Frontal cortex (tissue), 4 donors: ENCODE measurements at places on chromosomes 11 and 22. TPM values are rescaled to one million over a fixed set of nuclear protein-coding genes. Genes with fewer than 3 reads are reported as not detected.
A peak's percentile ranks its signal among the peaks of the same experiment; 100 is the strongest.

DNA sequence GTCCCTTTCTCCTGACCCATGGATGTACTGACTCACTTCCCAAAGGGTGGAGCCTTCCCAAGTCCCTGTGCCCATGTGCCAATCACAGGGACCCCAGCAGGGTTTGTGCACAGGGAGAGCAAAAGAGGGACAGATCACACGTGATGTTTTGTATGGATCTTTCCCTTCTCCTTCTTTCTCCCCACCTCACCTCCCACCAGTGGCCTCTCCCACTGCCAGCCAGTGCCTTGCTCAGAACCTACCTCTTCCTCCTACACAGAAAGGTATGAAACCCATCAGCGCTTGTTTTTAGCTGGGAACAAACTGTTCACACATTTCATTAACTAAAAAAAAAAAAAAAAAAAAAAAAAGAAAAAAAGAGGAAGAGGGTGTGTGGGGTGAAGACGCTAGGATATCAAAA, 112.9 kb downstream of the DSCAML1 start:
- no peak for DNase-seq

DNA sequence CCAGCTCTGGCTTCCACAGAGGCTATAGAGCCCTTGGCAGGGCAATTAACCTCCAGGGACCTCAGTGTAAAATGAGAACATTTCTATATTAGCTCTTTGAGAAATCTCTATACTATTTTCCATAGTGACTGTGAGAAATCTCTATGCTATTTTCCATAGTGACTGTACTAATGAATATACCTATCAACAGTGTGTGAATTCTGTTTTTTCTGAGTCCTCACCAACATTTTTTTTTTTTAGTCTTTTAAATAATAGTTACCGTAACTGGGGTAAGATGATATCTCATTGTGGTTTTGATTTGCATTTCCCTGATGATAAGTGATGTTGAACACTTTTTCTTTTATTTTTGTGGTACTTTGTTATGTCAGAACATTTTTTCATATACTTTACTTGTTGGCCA, 7.0 kb upstream of the MTNR1B start:
- no peak for DNase-seq

- DNase-seq = no peak
These were observed 388.3 kb downstream of the BRD1 start for GRCh38 chr22:49439373-49439772.

GRCh38 chr11:118672846-118673245, 6.6 kb downstream of the TREH start:
- no peak for DNase-seq

DNA sequence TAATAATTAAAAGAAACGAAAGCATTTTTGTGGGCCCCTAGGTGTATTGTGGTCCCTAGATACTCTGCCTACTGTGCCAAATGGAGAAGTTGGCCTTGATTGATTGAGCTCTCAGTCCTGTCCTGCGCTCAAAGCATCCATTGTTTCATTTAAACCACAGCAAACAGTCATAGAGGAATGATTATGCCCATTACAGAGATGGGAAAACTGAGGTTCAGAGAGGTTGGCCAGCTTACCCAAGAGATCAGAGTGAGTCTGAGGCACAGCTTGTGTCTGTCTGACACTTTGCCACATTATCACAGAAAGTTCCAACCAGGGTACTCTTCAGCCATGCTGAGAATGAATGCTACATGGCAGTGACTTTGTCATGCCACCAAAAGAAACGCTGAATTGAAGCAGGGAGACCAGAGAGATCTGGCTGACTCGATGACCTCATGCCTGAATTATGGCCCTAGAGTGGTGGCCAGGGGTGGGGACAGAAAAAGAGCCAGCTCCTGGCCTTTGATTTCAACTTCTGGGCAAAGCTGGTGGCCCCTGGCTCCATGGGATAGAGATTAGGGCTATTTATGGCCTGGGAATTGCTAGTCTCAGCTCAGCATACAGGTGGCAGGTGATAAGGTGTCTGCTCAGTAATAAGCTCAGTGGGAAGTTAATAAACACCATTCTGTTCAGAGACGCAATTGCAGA, 180.5 kb downstream of the MIAT start:
- DNase-seq = no peak

DNA sequence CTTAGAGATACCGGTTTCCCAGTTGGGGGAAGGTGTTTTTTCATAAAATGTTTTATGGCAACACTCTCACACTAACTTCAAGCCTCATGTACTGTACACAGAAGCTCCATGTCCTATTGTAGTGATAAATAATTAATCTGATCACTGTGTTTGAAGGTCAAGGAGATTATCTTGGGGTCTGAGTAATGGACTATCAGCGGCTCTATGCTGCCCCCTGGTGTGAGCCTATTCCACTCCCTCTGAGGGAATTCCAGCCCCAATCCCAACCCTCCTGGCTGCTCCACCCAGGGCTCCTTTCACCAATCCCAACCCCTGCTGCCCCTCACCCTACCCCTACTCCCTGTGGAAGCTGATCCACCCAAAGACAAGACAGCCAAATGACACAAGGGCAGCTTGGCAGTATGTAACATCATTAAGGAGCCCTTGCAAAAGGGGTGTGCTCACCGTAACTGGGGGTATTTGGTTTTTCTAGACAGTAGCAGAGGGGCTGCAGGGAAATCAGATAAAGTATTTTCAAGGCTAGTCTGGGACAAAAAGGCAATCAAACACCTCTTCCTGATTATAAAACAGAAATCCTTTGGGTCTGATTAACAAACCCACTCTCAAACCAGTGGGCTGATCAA, 22.3 kb downstream of the HPS4 start:
- DNase-seq = peak; percentile 52

- no peak for DNase-seq
These were observed 136.9 kb downstream of the MYO18B start for GRCh38 chr22:25878933-25879332.

GRCh38 chr11:130096823-130097222, 27.1 kb downstream of the APLP2 start:
- no peak for DNase-seq

- no peak for DNase-seq
These were observed 75.3 kb downstream of the ST3GAL4 start for GRCh38 chr11:126430581-126431335.

DNA sequence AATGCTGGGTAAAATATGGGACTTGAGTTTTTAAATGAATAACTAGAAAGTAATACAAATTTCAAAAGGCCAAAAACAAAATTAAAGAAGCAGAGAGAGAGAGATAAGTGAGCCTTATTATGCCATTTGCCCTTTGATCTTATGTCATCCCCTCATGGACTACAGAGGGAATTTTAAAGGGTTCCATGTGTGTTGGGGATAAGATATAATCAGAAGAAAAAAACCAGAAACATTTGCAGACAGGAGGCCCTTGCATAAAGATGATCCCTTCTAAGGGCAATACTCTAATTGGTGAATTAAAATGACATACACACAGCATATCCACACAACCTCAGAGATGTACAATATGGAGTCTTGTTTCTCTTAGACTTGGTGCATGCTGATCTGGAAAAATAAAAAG, 406.6 kb upstream of the LARGE1 start:
- no peak for DNase-seq

- no peak for DNase-seq
These were observed 117.9 kb downstream of the ATG16L2 start for GRCh38 chr11:72932132-72932570.

- DNase-seq = no peak
These were observed 3.5 kb downstream of the RAB3IL1 start for GRCh38 chr11:61913699-61914395.

DNA sequence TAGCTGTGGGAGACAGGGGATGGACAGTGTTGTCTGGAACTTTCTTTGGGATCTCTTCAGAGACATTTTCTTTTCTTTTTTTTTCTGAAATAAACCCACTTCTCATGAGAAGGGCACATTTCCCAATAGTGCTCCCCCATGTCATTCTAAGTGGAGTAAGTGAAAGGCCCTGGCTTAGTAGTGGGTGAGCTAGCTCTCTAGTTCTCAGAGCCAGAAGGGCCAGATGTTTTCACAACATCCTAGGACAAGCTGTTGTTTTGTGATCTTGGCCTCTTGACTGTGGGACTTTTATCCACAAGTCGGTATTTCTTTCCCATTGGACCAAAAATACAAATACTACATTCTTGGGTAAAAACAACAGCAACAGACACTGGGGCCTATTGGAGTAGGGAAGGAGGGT, 607.7 kb upstream of the TENM4 start:
- DNase-seq = no peak

DNA sequence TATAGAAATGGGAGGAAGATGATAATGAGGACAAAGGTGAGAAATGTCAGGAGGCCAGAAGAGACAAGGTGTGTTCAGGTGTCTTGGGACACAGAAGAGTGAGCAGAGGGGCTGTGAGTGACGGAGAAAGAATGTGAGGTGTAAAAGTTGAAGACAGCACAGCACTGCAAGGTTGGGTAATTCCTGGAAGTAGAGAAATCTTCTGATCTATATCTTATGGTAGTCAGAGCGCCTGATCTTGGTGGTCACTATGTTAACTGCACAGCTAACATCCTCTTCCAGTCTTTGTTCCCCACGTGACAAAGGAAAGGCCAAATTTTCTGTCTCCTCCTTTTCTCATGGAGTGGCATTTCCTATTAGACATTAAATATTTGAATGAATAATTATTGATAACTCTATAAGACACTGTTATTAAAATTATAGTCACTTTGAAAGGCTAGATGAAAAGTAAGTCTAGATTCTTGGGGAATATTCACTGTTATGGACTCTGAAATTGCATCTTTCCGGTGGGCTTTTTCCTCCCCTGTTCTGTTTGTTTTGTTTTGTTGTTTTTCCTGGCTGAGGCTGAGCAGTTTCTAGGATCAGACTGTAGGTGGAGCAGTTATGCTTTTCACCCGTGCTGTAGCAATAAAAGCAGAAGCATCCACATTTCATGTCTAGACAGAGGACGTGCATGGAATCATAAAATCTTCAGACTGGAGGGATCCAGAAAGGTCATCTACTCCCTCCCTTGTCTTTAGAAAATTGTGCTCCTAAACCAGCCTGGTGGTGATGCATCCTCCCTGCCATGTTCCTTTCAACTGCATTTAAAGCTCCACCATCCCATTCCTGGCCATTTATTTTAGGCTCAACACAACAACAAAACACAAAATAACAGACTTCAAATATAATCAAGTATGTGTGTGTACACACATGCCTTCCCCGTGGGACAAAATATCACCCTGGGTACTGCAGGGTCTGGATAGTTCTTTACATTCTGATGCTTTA, 26.6 kb downstream of the SC5D start:
- no peak for DNase-seq

- no peak for DNase-seq
These were observed 26.0 kb downstream of the PARVA start for GRCh38 chr11:12403122-12403996.

DNA sequence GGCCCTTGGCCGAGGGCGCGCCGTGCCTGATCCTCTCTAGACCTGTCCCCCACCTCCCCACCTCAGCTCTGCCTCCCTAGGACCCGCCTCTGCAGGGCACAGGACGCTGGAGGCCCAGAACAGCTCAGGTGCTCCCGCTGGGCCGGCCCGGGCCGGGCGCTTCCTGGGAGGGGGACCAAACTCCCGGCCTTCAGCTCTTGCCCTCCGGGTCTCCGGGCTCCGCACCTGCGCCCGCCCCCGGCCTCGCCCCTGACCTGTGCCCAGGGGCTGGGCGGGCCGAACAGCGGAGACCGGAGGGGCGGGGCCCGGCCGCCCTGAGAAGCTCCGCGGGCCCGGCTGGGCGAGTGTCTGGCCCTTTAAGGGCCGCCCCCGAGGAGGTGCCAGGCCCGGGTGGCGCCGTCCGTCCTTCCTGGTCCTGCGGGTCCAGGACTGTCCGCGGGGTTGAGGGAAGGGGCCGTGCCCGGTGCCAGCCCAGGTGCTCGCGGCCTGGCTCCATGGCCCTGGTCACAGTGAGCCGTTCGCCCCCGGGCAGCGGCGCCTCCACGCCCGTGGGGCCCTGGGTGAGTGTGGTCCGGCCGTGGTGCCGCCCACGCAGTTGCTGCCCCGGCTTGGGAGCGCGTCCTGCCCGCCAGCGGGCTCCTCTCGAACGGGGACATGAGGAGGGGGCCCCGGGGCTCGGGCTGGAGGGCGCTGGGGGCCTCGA, at the start of gene SSH3:
Gene SSH3 (plus strand): TSS at position 399 of the 703 bp plus-strand sequence. CDS start 96 bp downstream, at position 495.
- DNase-seq = peak; percentile 80

DNA sequence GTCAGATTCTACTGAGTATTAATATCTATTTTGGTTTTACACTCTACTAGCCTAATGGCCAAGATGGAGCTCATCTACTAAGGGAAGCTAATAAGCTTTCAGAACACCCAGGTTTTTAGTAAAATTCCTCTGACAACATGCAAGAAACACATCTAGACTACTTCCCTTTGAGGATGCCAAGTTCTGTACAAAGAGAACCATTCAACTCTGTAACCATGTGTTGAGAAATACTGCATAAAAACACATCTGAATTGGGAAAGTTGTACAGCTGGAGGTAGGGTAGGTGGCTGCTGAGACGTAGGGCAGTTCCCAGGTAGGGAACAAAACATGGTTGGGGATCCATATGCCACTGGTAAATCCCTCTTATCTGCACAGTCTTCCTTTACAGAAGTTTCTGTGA, 66.2 kb downstream of the SC5D start:
- no peak for DNase-seq

DNA sequence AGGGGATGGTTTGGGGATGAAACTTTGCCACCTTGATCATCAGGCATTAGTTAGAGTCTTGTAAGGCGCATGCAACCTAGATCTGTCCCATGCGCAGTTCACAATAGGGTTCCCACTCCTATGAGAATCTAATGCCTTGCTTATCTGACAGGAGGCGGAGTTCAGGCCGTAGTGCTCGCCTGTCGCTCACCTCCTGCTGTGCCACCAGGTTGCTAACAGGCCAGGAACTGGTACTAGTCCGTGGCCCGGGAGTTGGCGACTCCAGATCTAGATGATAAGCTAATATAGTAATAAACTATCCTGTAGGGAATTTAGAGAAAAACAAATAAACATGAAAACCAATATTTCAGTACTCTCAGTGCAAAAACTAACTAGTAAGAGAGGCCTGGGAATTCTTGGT, 155.4 kb upstream of the ANO5 start:
- DNase-seq = no peak

- no peak for DNase-seq
These were observed 4.9 kb downstream of the MUC5AC start for GRCh38 chr11:1162491-1163311.

GRCh38 chr22:18975434-18976196, 39.5 kb upstream of the PRODH start:
- DNase-seq = no peak

DNA sequence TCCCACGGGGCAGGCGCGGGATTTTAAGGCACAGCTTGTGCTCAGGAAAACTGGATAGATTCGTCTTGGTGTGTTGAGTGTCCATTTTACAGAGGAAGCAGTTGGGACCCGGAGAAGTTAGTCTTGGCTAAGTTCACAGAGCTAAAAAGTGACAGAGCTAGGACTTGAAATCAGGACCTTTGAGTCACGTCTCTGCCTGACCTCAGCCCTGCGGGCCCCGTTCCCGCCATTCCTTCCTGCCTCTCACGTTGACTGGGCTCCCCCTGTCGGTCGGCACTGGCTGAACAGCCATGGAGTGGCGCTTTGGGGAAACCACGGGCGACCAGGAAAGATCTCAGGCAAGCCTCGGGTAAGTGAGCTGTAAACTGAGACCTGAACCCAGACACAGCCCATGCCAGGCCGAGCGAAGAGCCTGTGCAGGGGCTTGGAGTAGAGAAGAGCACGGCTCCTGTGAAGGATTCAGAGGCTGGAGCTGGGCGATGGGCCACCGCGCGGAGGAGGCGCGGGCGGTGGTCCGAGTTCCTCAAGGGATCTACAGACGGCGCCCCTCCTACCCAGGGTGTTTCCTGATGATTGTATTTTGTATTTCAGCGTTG, 54.1 kb downstream of the WNT11 start:
- DNase-seq = peak; percentile 88

- no peak for DNase-seq
These were observed 13.7 kb downstream of the CRY2 start for GRCh38 chr11:45860764-45861510.

The YAP1 gene
- total RNA-seq = 11.0 TPM

The CALCA gene
- total RNA-seq = not detected

The MS4A1 gene
- total RNA-seq = under 0.01 TPM

The MS4A15 gene
- not detected for total RNA-seq

The PCNX3 gene
- total RNA-seq = 7.7 TPM

The FAT3 gene
- total RNA-seq = 151 TPM
